ENCODE measurements at places on chromosomes 1 and 21.

DNA sequence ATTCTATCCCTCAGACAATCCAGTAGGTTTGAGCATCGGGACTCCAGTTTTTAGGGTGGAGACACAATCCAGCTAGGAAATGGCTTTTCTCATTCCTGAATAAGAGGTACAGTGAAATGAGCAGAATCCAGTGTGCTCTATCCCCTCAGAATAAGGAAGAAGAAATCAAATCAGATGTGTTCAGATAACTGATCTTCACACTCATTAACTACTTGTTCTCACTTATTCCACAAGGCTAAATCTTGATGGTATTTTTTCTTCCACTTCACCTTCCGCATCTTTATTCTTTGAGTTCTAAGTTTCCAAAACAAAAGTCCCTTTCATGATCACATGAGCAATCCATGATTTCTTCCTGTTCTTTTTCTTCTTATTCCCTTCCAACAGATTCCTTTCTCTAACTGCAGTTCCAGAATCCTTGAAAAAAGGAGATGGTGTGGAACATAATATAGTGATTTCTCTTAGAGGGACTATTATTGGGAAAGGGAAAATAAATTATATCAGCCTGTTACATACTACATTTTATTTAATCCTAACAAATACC lies 1.7 kb downstream of the SYT11 start:
- no peak for DNase-seq

DNA sequence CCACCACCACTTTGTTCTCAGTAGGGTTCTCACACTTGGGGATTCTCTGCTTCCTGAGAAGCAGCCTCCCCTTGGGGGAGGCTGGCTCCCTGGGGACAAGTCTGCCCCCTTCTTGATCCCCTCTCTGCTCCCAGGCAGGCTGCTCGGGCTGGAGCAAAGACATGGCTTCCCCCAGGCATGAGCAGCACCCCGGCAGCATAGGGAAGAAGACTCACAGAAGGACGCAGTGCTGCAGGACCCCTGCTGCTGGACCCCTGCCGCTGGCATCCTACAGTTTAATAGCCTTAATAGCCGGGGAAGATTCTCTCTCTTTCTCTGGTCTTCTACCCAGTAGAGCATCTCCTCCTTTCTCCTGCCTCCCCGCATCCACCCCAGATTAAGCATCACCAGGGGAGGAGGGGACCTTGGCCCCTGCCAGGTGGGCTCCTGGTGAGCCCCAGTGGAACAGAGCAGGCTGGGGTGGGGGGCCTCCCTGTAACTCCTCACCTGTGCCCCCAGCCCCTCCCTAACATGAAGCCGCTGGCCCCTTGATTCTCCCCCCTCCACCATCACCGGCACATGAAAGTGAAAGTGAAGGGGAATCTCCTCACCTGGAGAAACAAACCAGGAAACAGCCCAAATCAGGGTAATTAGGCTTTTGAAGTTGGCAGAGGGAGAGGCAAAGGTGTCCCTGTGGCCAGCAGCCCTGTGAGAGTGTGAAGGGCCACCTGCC lies 2.5 kb downstream of the WNT3A start:
- DNase-seq, result peak; percentile 18

DNA sequence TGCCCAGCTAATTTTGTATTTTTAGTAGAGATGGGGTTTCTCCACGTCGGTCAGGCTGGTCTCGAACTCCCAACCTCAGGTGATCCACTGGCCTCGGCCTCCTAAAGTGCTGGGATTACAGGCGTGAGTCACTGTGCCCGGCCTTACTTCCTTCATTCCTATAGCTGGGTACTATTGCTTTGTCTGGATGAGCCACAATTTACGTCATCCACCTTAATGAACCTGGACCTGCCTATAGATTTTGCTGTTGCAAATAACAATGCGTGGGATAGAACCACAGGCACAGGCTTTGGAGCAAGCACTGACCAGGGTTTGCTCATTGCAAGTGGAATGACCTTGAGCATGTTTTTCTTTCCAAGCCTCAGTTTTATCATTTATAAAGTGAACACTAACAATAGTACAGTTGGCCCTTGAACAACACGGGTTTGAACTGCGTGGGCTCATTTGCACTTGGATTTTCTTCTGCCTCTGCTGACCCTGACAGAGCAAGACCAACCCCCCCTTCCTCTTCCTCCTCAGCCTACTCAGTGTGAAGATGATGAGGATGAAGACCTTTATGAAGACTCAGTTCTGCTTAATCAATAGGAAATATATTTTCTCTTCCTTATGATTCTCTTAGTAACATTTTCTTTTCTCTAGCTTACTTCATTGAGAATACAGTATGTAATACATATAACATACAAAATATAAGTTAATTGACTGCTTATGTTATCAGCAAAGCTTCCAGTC lies 33.3 kb upstream of the BECN2 start:
- no peak for DNase-seq

- no peak for DNase-seq
These were observed 9.8 kb downstream of the RLF start for GRCh38 chr1:40171036-40171435.

- no peak for DNase-seq
These were observed 32.3 kb upstream of the CNIH3 start for GRCh38 chr1:224583774-224584173.

DNA sequence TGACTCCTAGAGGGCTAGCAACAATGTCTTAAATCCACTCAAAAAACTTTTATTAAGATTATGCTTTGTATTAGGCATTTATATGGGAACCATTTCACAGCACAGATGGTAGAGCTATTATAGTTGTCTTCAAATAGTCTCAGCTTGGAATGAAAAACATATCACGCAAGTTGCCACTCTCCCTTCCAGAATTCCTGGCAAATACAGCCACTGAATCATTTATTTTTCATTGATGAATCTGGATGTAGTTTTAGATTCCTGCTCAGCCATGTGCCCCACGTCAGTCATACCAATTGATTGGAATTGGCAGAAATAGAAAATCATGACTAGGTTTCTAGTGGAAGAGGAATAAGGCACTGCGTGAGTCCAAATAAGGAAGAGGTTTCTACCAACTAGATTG lies 165.2 kb downstream of the PLA2G4A start:
- no peak for DNase-seq

DNA sequence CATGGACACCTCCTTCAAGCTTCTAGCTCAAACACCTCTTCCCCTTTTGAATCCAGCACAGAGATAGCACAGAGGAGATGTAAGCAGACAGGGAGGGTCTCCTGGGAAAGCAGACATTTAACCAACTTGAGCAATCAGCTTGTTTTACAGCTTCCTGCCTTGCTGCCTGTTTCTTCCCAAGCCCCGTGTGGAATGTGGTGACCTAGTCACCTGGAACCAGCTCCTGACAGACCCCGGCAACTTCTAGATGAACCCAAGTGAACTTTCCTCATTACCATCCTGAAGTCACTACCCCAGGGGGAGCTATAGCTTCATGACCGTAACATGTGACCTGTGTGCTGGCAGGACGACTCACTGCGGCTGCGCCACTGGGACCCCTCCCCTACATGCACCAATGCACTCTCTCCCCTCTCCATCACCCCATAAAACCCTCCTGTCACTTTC lies 24.1 kb upstream of the TTF2 start:
- DNase-seq, result no peak

GRCh38 chr21:35521852-35522505 lies 472.9 kb upstream of the RUNX1 start:
- no peak for DNase-seq

DNA sequence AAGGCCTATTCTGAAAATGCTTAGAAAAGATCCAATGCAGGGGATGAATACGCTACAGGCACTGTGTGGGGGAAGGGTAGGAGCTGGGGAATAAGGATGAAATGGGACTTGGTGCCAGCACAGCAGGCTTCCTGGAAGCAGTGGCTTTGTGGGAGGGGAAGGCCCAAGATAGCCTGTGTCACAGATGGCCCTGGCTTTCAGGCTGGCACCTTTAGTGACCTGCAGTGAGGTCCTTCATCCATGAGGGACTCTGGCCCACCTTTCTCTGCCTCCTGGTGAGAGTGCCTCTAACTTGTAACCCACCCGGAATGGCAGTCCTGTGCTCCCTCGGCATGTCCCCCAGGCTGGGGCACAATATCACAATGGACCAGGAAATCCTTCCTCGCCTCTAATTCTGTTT lies 919 bp downstream of the CHI3L1 start:
- no peak for DNase-seq

- DNase-seq, result no peak
These were observed 119.0 kb downstream of the PDE4B start for GRCh38 chr1:65911679-65912078.

- no peak for DNase-seq
These were observed 7.4 kb downstream of the TMED5 start for GRCh38 chr1:93172778-93173177.

- DNase-seq, result no peak
These were observed 170.9 kb downstream of the COL11A1 start for GRCh38 chr1:102937401-102937800.

DNA sequence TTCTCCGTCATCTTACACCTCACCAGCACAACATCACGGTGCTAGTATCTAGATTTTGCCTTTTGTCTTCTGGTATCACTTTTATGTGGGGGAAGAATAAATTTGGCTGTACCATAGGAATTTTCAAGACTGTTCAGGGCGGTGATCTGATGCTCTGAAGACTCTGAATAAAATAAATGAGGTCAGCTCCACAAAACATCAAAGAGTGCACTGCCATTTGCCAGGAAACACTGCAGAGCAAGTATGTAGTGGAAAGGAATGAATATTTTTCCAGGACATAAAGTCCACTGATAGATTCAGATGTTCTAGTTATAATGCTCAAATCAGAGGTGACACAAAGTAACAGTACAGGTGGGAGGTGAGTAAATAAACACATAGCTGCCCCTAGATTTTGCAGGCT lies 56.3 kb downstream of the ZP4 start:
- DNase-seq, result no peak

- no peak for DNase-seq
These were observed 14.1 kb downstream of the TOR3A start for GRCh38 chr1:179095924-179096323.

DNA sequence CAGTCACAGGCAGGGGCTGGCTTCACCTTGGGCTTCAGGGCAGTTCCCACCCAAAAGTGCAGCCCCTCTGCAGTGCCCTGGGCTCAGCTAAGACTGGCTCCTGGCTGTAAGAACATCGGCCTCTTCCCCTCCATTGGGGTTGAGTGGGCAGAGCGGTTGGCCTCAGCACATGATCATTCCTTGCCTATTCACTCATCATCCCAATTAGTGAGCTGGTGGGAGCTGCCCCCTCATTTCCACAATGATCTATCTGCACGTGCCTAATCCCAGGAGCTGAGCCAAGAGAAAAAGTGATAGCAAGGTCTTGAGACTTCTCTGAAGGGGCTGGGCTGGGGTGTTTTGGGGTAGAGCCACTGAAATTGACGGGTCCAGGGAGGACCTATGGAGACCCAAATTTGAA lies 133.6 kb downstream of the SYF2 start:
- DNase-seq, result no peak

DNA sequence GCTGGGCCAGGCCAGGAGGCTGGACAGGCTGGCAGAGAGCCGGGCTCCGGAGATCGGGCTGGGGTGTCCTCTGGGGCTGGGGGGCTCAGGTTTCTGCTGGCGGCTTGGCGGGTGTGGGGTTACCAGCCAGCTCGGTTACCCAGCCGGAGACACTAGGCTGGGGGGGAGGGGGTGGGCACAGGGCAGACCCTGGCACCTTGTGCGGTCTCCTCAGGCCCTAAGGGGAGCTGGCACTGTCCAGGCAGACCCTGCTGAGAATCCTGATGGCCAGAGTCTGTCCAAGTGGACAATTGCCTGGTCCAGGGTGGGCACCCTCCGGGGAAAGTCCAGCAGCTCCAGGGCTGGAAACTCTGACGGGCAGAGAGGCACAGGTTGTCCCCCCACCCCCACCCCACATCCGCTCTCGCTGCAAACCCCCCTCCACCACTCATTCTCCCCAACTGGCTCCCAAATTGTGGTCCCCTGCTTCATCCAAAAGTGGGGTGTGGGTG lies 6.7 kb downstream of the ZBTB7B start:
- no peak for DNase-seq

DNA sequence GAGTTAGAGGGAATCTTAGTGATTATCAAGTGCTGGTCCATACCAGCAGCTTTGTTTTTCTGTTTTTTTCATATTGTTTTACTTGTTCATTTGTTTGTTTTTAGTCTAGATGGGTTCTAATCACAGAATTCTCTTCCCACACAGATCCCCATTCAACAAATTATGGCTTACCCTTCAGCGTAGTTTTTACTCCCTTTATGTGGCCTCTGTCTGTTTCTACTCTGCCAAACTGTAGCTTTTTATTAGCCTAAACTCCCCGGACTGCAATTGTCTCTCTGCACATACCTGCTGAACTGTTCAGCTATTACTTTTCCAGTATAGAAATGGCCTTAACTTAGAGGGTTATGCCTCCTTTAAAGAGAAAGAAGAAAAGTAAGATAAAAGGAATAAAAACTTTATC lies 348.5 kb downstream of the TGFB2 start:
- no peak for DNase-seq

GRCh38 chr1:182679684-182680083 lies 4.7 kb downstream of the RGS8 start:
- DNase-seq, result no peak

GRCh38 chr1:213303286-213303685 lies 252.2 kb downstream of the RPS6KC1 start:
- no peak for DNase-seq

- no peak for DNase-seq
These were observed 8.1 kb upstream of the RCC2 start for GRCh38 chr1:17447501-17447992.

All from stimulated activated CD8-positive, alpha-beta memory T cell treated with anti-CD3 and anti-CD28 coated beads, Interleukin-4, amount 100 ng/mL, for 48 hours (primary cell).